Germinal center (tissue), 1 donor: ENCODE measurements at places on chromosomes 1 and 21.

DNA sequence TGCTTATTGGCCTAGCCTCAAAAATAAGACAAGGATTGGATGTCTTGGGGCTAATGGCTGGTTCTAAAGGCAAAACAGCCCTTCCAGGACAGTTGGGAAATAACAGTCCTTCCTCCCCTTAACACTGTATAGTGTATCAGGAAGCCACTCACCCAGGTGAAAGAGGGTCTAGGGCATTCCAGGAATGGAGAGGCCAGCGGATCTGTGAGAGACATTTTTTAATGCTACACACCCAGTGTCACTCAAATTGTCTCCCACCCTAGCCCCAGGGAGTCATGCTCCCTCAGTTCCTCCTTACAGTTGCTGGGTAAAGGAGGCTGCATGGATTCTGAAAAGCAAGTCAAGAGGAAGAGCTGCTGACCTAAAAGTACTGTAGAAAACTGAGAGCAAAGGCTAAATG is 24.1 kb upstream of the EXO1 start:
- DNase-seq, result no peak

- DNase-seq, result no peak
Observed at GRCh38 chr1:93028542-93028941, 50.5 kb upstream of the MTF2 start.

- no peak for DNase-seq
Observed at GRCh38 chr1:14767075-14767474, 168.6 kb downstream of the KAZN start.

DNA sequence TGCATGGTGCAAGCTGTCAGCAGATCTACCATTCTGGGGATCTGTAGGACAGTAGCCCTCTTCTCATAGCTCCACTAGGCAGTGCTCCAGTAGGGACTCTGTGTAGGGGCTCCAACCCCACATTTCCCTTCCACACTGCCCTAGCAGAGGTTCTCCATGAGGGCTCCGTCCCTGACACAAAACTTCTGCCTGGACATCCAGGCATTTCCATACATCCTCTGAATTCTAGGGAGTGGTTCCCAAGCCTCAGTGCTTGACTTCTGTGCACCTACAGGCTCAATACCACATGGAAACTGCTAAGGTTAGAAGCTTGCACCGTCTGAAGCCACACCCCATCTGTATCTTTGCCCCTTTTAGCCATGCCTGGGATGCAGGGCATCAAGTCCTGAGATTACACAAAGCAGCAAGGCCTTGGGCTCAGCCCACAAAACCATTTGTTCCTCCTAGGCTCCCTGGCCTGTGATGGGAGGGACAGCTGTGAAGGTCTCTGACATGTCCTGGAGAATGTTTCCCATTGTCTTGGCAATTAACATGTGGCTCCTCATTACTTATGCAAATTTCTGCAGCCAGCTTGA is 117.0 kb upstream of the NFIA start:
- no peak for DNase-seq

DNA sequence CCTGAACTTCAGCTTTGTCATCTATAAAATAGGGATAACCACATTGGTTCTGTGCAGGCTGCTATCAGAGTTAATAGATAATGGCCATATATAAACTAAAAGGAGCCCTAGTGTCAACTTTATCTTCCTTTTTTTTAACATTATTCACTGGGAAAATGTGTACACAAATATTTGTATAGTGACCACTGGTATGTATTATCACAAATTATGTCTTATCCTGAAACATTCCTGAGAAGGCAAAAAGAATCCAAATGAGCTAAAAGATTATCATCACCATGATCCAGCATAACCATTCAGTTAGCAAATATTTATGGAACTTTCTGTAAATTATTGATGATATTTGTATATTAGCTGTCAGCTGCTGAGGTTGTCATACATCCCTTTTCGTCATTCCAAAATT is 16.6 kb downstream of the ANGPTL3 start:
- DNase-seq, result no peak

DNA sequence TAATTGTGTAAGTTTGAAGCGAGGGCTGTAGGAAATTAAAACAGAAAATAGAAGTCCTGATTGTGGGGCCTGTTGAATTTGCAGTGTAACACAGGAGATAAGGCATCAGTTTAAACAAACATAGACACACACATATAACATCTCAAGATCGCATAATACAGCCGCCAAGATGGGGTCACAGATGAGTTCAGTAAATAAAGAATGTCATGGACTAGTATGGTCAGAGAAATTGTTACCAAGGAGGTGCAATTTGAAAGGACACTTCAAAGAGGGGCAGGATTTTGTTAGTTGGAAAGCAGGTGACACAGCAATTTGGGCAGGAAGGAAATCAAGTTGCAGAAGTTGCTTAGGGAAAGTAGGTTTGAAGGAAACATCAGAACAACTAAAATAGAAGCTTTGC is 450.0 kb downstream of the USP25 start:
- DNase-seq, result no peak

GRCh38 chr1:3775490-3776230 is 3.1 kb downstream of the SMIM1 start:
- DNase-seq, result peak; percentile 84

- no peak for DNase-seq
Observed at GRCh38 chr21:16773206-16773605, 739.6 kb upstream of the CXADR start.

DNA sequence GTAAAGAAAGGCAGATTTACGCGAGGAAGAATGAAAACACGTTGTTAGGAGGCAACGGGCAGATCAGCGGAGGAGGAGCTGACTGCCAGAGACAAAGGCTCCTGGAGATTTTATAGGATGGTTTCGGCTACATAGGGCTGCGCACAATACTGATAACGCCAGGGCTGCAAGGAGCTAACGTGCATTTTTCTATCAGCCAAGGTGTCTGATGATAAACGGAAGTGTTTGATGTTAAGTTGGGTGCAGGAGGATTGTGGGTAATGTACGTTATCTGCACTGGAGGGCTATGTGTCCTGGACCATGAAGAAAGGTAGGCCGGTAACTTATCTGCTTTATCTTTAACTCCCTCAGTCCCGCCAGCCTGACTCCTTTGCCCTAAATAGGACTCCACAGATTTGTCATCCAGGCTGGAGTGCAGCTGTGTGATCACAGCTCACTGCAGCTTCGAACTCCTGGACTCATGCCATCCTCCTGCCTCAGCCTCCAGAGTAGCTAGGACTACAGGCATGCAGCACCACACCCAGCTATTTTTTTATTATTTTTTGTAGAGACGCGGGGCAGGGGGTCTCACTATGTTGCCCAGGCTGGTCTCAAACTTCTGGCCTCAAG is 29.6 kb downstream of the SETD4 start:
- no peak for DNase-seq

DNA sequence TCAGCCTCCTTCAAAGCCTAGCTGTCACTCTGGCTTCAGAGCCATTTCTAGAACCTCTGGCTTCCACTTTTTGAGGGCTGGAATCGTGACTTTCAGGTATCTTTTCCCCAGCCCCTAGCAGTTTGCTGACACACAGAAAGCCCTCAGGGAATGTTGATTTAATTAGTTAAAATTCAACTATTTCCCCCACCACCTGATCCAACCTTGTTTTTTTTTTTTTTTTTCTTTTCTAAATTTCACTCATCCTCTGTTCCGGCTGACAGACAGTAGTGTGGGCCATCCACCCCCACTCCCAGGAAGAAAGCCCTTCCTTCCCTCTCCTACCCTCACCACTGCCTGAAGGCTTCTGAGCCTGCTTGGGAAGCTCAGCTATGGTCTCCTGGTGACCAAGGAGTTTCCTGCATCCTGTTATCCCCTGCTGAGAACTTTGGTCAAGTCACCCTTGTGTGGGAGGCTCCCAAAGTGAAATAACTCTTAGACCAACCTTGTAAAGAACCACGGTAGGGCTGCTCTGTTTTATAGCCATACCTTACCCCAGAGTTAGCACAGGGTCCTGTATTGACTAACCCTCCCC is 29.4 kb downstream of the KCNJ6 start:
- no peak for DNase-seq

DNA sequence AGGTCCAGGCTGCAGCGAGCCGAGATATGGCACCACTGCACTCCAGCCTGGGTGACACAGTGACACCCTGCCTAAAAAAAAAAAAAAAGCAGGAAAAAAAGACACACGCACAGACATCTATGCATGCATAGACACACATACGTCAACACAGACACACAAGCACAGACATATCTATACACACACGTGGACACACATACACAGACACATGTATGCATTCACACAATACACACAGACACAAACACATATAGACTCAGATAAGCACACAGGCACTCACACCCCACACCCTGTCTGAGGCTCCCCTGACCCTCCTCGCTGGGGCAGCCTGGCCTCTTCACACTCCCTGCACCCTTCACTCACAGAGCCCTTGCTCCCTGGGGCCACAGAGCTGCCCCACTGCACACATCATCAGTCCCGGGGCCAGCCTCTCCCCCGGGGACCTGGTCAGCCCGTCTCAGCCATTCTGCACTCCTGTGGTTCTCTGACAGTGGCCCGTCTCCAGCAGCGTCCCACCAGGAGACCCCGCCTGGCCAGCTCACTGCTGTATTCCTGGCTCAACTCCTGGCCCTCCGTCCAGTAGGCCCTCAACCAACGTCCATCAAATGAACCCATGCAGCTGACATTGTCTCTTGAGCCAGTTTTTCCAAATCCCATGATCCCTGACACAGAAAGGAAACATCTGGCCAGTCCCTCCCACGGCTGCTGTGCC is 4.6 kb upstream of the PRKCZ start:
- DNase-seq, result no peak

GRCh38 chr1:70840260-70840953 is 207.2 kb downstream of the PTGER3 start:
- DNase-seq, result no peak

DNA sequence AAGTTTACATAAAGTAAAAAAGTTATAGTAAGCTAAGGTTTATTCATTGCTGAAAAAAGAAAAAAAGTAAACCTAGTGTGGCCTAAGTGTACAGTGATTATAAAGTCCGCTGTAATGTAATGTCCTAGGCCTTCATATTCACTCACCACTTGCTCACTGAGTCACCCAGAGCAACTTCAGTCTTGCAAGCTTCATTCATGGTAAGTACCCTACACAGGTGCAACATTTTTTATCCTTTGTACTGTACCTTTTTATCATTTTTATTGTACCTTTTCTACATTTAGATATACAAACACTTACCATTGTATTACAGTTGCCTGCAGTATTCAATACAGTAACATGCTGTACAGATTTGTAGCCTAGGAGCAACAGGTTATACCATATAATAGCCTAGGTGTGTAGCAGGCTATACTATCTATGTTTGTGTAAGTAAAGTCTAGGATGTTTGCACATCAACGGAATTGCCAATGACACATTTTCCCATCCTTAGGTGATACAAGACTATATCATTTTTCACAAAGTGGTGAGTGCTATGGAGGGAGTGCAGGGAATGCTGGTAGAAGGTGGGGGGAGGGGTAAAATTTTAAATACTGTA is 58.0 kb upstream of the DMRTA2 start:
- DNase-seq, result no peak

- DNase-seq, result no peak
Observed at GRCh38 chr1:95028954-95029353, 43.8 kb downstream of the ALG14 start.

- no peak for DNase-seq
Observed at GRCh38 chr1:21894034-21894881, 42.9 kb downstream of the HSPG2 start.

DNA sequence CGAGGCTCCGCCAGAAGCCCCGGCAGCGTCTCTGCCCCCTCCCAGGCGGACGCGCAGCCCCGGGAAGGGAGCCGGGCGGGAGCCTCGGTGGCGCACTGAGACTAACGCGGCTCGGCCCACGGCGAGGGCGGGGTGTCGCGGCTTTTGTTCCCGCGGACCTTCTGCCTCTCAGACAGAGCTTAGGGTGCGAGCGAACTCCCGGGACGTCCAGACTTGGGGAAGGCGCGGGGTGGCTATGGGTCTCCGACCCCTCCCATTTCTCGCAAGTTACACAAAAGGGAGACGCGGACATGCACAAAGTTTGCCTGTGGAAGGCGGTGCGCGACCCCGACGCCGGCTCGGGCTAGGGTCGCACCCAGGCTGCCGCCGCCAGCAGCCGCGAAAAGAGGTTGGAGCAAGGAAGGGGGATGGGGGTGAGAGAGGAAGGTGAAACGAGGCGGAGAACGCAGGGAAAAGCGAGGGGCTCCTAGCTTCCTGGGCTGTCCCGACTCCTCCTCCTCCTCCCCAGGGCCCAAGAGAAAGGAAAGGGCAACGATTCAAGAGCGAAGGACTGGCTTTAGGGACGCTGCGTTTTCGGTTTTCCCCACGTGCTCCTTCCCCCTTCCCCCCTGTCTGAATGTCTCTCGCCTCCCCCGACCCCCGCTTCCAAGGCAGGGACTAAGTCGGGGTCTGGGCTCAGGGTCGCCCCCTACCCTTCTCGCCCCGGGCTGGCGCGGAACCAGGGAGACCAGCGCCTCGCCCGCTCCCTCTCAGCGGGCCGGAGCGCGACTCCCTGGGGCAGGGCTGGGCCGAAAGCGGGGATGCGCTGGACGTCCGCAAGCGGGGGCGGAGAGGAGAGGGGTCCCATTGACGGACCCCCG is 729 bp downstream of the APP start:
- DNase-seq, result peak; percentile 36

- DNase-seq, result no peak
Observed at GRCh38 chr1:28395181-28395580, 25.6 kb downstream of the PHACTR4 start.

DNA sequence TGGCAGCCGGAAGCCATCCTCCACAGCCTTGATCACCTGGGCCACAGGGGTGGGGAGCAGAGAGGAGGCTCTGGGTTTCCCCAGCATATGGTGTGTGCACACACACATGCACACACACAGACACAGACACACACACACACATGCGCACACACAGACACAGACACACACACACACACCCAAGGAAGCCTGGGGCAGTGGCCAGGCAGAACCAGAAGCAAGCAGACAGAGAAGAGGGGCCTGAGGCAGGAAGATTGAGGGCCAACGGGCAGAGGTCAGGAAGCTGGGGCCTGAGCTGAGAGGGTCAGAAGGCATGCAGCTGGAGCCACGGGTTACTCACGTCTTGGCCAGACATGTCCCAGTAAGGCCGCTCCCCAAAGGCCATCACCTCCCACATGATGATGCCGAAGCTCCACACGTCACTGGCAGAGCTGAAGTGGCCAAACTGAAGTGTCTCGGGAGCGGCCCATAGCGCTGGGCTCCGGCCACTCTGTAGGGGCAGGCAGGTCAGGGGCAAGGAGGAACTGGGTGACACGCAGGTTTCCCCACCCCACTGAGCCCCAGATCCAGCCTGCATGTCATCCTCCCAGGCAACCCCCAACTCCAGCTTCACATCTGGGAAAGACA is 27.4 kb downstream of the CDCA8 start:
- no peak for DNase-seq

GRCh38 chr1:224541072-224541790 is 74.9 kb upstream of the CNIH3 start:
- DNase-seq, result no peak
